ENCODE measurements at places on chromosomes 3 and 15. TPM values are rescaled to one million over a fixed set of nuclear protein-coding genes. Genes with fewer than 3 reads are reported as not detected.

The EFCC1 gene
- polyA plus RNA-seq = 0.55 TPM

The NOX5 gene
- not detected for polyA plus RNA-seq

The NISCH gene
- polyA plus RNA-seq = 11.3 TPM

The COL6A6 gene
- not detected for polyA plus RNA-seq

The TRIM42 gene
- polyA plus RNA-seq = not detected

The FGF12 gene
- polyA plus RNA-seq = not detected

The SLC38A3 gene
- not detected for polyA plus RNA-seq

The RASL12 gene
- not detected for polyA plus RNA-seq

GRCh38 chr3:155233213-155233612 is 60.3 kb downstream of the STRIT1 start:
- H3K36me3 ChIP-seq = no peaks in the 10 kb centered on the region
- H3K27me3 ChIP-seq = no peaks in the 10 kb centered on the region
- H3K4me3 ChIP-seq = no peak overlapping the region
- no peak overlapping the region for H3K27ac ChIP-seq

GRCh38 chr3:18618723-18619122 is 193.6 kb upstream of the SATB1 start:
- no peak overlapping the region for H3K27ac ChIP-seq
- H3K4me1 ChIP-seq = no peaks in the 10 kb centered on the region
- no peaks in the 10 kb centered on the region for H3K36me3 ChIP-seq
- peaks cover 2% of the 10 kb centered on the region for H3K27me3 ChIP-seq

DNA sequence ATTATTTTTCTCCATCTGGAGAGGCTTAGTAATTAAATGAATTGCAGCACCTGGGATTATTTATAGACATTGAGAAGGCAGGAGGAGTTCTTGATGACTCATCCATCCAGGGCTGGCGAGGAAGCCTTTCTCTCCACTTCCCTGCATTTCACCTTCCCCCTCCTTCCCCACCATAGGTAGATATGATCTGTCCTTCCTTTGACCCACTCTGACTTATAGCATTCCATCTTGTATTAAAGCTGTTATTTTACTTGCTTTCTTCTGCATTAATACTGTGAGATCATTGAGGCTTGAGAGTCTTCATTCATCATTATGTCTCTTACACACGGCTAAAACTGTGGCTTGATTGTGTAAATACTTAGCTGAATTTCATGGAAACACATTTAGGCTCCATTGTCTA is 288.8 kb downstream of the FEZF2 start:
- no peaks in the 10 kb centered on the region for H3K27me3 ChIP-seq
- H3K4me1 ChIP-seq = no peaks in the 10 kb centered on the region
- H3K36me3 ChIP-seq = peaks cover 3% of the 10 kb centered on the region
- H3K27ac ChIP-seq = no peak overlapping the region
- no peak overlapping the region for H3K4me3 ChIP-seq

DNA sequence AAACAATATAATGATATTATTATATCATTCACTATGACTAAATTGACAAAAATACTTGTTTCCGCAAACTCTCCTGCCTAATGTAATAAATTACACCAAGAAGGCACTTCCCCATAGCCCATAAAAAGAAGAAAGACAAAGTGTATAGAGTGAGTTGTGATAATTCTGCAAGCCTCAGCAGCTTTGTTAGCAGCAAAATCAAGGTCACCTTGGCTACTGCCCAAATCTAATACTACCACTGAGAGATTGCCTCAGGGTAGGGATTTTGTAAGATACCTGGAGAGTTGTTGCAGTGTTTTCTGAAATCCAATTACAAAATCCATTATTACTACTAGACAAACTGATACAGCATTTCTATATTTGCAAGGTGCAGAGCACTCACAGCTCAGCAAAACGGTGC is 503.5 kb downstream of the FGF12 start:
- no peak overlapping the region for H3K4me3 ChIP-seq
- H3K36me3 ChIP-seq = no peaks in the 10 kb centered on the region
- no peak overlapping the region for H3K27ac ChIP-seq
- H3K4me1 ChIP-seq = no peaks in the 10 kb centered on the region
- no peak for DNase-seq
- H3K27me3 ChIP-seq = peaks cover 2% of the 10 kb centered on the region

- H3K36me3 ChIP-seq = no peaks in the 10 kb centered on the region
- no peak for DNase-seq
- H3K4me3 ChIP-seq = no peak overlapping the region
Observed at GRCh38 chr3:68458581-68458980, 473.8 kb downstream of the TAFA4 start.

DNA sequence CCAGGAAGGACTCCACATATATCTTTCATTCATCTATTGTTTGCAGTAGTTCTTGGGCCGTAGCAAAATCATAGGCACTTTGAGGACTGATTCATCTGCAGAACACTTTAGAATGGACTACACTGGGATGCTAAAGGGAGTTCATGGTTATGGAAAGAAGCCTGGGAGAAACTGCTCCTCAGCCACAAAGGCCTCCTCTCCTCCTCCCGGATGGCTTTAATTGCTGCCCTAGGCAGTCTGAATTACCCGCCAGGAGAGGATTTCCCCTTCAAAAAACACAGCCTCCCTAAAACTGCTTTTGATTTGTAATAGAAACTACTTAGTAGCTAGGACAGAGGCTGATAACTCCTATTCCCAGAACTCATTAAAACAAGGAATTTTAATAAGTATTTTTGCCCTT is 4.6 kb downstream of the TMEM266 start:
- no peak overlapping the region for H3K27ac ChIP-seq
- no peak for DNase-seq

DNA sequence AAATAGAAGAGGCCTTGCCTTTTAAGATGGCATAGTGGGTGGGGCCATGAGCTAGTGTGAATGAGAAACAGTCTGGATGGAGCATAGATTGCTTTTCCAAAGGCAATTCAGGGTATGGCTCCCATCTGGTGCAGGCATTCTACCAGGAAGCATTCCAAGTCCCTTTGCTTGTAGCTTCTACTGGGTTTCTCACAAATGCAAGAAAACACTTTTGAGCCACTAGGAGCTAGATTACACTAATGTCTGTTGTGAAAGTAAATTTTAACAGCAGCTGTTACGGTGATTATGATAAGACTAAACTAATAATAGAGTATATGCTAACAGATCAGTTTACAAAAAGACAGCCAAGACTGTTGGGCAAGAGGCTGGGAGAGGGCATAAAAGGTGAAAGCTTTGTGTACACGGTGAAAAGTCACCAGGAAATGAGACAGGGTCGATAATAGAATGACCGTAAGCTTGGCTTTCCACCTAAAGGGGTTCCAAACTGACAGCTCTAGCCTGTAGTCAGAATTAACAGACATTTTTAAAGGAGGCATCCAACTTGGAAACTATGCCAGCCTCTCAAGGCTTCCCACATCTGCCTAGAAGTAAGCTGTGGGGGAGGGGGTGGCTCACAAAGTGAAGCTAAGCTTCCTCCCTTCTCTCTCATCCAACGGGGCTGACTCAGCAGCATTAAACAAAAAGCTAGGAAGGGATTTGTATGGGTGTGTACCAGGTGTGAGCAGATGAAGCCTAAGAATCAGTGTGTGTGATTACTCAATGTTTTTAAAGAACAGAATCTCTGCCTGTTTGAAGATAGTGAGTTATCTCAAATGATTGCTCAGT is 61.1 kb upstream of the GPD1L start:
- no peak overlapping the region for H3K27ac ChIP-seq
- H3K4me3 ChIP-seq = no peak overlapping the region
- DNase-seq = no peak
- H3K4me1 ChIP-seq = no peaks in the 10 kb centered on the region

DNA sequence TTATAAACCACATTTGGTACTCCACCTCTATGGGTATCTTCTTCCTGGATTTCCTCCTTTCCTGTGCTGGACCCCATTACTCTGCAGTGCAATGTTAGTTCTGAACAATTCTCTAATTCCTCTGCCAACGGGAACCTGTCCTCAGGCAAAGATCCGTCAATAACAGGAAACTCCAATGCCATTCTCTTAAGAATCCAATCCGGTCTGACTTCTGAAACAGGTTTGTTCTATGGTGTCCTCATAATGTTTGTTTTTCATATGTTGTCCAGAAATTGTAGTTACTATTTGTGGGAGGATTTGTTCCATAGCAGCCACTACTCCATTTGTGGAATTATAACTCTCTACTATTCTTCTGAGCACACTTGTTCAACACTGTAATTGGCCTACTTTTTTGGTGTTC is 112.7 kb downstream of the TBL1XR1 start:
- H3K4me3 ChIP-seq = no peak overlapping the region
- no peak for DNase-seq
- H3K4me1 ChIP-seq = peaks cover 56% of the 10 kb centered on the region
- H3K27me3 ChIP-seq = no peaks in the 10 kb centered on the region
- no peaks in the 10 kb centered on the region for H3K36me3 ChIP-seq

DNA sequence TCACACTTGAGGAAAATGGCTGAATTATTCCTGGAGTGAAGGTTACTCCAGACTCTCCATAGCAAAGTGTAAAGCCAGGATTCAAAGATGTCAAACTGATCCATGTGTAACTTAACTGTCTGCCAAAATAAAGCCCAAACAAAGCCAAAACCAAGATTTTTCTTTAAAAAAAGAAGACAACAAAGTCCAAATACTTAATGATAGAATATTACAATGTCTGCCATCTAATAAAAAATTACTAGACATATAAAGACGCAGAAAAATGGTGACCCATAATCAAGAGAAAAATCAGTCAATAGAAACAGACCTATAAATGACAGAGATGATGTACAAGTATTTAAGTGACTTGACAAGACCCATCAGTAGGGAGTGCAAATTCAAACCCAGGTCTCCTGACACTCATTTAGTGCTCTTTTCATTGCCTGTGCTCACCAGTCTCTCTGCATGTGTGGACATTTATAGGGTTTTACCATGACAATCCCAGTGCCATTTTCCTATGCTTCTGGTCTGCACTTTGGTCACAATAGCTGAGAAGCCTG is 85.1 kb upstream of the HES1 start:
- no peaks in the 10 kb centered on the region for H3K4me1 ChIP-seq
- no peaks in the 10 kb centered on the region for H3K36me3 ChIP-seq
- DNase-seq = no peak
- H3K27ac ChIP-seq = no peak overlapping the region
- peaks cover 5% of the 10 kb centered on the region for H3K27me3 ChIP-seq

- DNase-seq = no peak
- no peaks in the 10 kb centered on the region for H3K36me3 ChIP-seq
- no peaks in the 10 kb centered on the region for H3K4me1 ChIP-seq
- H3K27ac ChIP-seq = no peak overlapping the region
Observed at GRCh38 chr3:5274091-5274490, 86.6 kb downstream of the EDEM1 start.

DNA sequence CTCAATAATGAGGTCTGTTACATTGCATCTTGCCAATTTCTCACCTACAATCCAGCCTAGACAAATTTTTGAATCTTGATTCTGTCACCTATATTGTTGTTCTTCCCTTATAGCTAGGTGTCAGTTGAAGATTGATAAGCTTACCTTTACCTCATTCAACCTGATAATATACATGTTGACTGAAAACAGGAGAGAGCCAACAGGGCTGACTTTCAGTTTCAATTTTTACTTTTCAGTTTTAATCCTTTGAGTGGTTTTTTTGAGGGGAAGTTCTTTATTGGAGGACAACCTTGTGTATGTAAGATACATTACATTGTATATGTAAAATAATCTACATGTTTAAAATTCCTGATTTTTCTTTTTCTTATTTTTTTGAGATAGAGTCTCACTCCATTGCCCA is 5.8 kb downstream of the ATP13A5 start:
- no peak for DNase-seq
- H3K27ac ChIP-seq = no peak overlapping the region
- H3K27me3 ChIP-seq = peaks cover 2% of the 10 kb centered on the region
- no peaks in the 10 kb centered on the region for H3K36me3 ChIP-seq
- no peaks in the 10 kb centered on the region for H3K4me1 ChIP-seq

DNA sequence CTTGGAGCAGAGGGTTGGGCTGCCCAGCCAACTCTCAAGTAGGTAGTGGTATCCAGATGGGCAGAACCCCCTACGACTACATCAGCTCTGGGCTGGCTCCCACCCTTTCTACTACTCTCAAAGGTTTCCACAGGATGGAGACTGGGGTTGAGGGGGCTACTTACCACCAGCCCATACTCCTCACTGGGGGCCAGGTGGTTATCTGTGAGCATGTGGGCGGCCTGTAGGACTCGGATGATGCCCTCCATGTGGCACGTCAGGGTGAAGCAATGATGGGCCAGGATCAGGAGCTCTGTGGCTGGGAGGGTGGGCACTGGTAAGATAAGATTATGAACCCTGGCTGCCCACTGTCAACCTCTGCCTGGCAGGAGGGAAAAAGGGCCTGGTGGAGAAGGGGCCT is 33.4 kb downstream of the EIF3J start:
- no peaks in the 10 kb centered on the region for H3K27me3 ChIP-seq
- no peaks in the 10 kb centered on the region for H3K4me1 ChIP-seq
- H3K27ac ChIP-seq = peak overlapping the region; percentile 66
- peaks cover 11% of the 10 kb centered on the region for H3K36me3 ChIP-seq
- no peak overlapping the region for H3K4me3 ChIP-seq

- H3K4me1 ChIP-seq = peaks cover 24% of the 10 kb centered on the region
- no peak overlapping the region for H3K4me3 ChIP-seq
- H3K36me3 ChIP-seq = no peaks in the 10 kb centered on the region
- no peaks in the 10 kb centered on the region for H3K27me3 ChIP-seq
Observed at GRCh38 chr3:168070919-168071318, 24.8 kb downstream of the GOLIM4 start.

DNA sequence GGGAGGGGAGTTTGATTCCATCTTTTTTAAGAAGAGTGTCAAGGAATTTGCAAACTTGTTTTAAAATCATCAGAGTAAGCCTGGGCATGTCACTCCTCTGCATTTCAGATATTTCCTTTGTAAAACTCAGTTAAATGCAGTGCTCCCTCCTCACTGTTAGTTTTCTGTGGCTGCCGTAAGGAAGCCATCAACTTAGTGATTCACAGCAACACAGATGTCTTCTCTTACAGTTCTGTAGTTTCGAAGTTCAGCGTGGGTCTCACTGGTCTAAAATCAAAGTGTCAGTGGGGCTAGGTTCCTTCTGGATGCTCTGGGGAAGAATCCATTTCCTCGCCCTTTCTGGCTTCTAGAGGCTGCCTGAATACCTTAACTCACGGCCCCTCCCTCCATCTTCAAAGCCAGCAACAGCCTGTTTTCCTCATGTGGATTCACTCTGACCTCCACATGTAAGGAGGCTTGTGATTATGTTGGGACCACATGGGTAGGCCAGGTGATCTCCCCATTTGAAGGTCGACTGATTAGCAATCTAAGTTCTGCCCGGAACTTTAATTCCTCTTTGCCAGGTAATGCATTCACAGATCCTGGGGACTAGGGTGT is 12.4 kb downstream of the ISG20 start:
- no peaks in the 10 kb centered on the region for H3K27me3 ChIP-seq
- peaks cover 47% of the 10 kb centered on the region for H3K4me1 ChIP-seq
- H3K36me3 ChIP-seq = peaks cover 27% of the 10 kb centered on the region
- no peak overlapping the region for H3K4me3 ChIP-seq
- no peak for DNase-seq
- H3K27ac ChIP-seq = peak overlapping the region; percentile 81

All from immature natural killer cell (primary cell).